ENCODE measurements at places on chromosomes 5 and 9. TPM values are rescaled to one million over a fixed set of nuclear protein-coding genes. Genes with fewer than 3 reads are reported as not detected.

HSD17B4 gene
- total RNA-seq: 52.5 TPM

DNA sequence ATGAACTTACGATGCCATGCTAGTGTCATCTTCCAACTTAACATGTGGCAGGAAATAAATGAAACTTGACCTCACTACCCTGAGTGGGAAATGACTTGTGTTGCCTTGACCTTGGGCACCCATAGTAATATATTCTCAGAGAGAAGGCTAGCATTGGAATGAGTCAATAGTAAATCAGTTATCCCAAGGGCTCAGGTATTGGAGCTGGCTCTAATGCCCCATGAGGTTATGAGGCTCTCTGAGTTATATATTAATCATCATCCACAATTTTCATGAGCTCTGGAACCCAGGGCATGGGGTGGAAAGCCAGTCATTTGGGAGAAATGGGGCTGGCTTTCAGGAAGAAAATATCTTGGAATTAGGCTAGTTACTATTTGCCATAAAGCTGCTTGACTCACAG, 42.4 kb upstream of the SMIM32 start:
- H3K36me3 ChIP-seq: no peaks in the 10 kb centered on the region
- no peaks in the 10 kb centered on the region for H3K4me1 ChIP-seq
- DNase-seq: no peak
- peaks cover 5% of the 10 kb centered on the region for H3K27me3 ChIP-seq
- no peak overlapping the region for H3K4me3 ChIP-seq
- no peak overlapping the region for H3K27ac ChIP-seq

DNA sequence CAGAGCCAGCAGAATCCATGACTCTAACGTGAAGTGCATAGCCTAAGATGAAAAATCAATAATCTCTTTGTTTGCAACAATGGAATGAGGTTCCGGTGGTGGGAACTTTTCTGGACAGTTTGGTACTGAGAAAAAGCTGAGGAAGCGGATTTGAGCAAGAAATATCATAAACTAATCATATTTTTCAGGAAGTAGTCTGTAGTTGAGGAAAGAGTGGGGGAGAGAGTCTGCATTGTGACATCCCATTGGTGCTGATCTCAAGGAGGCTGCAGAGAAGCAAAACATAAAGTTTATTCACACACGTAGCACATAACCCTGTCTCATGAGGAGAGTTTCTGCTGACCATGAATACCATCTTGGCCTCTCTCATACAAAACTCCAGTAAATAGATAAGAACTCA, 15.8 kb upstream of the FCHO2 start:
- no peak for DNase-seq
- H3K27ac ChIP-seq: no peak overlapping the region
- peaks cover 29% of the 10 kb centered on the region for H3K27me3 ChIP-seq
- H3K4me3 ChIP-seq: no peak overlapping the region
- no peaks in the 10 kb centered on the region for H3K4me1 ChIP-seq

DNA sequence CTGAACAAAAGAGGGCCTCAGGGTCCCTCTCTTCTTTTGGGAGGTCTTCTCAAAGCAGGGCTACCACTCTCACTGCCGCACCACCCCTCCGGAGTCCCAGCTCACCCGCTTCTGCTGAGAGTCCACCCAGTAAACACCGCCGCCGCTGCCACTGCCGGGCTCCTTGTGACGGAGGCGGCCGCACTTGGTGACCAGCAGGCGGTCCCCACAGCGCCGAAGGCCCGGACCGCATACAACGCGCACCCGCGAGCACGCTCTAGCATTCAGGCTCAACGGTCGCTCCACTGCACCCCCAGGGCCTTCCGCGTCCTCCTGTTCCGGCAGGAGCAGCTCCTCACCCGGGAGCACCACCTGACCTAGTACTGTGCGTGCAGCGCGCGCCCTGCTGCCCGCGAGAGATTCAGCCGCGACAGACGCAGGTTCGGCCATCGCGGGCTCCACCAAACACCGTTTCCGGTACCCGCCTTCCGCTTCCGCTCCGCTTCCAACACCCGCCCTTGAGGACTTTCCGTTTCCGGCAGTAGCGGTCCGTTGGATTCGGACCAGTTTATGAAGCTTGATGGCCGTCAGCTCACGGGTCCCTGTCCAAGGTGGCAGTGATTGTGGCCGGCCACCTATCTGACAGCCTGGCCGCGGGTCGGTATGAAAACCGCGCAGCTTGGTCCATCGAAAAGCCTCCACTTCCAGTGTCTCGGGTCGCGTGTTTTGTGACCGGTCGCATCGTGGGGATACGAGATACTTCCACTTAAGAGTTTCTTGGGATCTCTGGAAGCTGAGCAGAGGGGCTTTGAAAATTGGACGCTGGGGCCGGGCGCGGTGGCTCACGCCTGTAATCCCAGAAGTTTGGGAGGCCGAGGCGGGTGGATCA, at the start of gene EXOSC3:
EXOSC3 (minus strand) TSS at position 449 of the 868 bp plus-strand sequence; CDS start at position 429, 20 bp downstream.
- H3K27ac ChIP-seq: peak within 1 kb of the TSS; percentile 97
- peak within 1 kb of the TSS; percentile 98 for H3K4me3 ChIP-seq
- peaks cover 19% of the 10 kb centered on the region for H3K4me1 ChIP-seq
- peaks cover 42% of the 10 kb centered on the region for H3K36me3 ChIP-seq

DNA sequence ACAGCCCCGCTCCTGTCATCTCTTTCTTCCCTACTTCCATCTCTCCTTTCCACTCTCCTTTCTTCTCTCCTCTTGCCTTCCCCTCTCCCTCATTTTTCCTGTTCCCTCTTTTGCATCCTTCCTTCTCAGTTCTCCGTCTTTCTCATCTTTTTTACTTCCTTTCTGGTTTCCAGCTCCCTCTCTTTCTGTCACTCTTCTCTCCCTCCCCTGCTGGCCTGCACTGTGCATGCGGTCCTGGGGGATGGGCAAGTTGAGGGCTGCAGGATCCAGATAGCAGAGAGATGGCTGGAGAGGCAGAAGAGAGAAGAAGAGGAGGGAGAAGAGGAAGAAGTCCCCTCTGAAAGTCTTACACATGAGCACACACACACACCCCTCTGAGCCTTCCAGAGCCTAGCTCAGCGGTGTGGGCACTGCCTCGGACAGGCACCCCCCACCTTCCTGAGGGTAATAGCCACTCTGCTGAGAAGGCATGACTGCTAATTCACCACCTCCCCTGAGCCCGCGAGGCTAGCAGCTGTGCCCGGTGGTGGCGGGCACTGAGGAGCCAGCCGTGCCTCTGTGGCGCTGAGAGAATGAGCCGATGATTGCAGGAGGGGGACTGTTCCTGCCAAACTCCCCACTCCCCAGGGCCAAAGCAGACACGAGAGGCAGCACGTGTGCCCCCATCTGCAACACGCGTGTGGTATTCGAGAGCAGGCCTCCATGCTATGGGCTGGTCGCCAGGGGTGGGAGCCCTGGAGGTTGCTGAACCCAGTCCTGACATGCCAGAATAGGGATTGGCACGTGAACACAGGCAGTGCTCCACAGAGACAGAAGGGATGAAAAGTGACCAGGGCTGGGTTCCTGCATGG, 3.7 kb upstream of the CAMK2A start:
- H3K4me1 ChIP-seq: no peaks in the 10 kb centered on the region
- no peak overlapping the region for H3K4me3 ChIP-seq
- H3K27ac ChIP-seq: no peak overlapping the region
- H3K36me3 ChIP-seq: no peaks in the 10 kb centered on the region
- DNase-seq: no peak
- H3K27me3 ChIP-seq: peaks cover 5% of the 10 kb centered on the region
